NCI-H187 treated with DMSO at 0.1 percent for 48 hours (cell line): ENCODE measurements at places on chromosomes 1 and 21.
A peak's percentile ranks its signal among the peaks of the same experiment; 100 is the strongest.

DNA sequence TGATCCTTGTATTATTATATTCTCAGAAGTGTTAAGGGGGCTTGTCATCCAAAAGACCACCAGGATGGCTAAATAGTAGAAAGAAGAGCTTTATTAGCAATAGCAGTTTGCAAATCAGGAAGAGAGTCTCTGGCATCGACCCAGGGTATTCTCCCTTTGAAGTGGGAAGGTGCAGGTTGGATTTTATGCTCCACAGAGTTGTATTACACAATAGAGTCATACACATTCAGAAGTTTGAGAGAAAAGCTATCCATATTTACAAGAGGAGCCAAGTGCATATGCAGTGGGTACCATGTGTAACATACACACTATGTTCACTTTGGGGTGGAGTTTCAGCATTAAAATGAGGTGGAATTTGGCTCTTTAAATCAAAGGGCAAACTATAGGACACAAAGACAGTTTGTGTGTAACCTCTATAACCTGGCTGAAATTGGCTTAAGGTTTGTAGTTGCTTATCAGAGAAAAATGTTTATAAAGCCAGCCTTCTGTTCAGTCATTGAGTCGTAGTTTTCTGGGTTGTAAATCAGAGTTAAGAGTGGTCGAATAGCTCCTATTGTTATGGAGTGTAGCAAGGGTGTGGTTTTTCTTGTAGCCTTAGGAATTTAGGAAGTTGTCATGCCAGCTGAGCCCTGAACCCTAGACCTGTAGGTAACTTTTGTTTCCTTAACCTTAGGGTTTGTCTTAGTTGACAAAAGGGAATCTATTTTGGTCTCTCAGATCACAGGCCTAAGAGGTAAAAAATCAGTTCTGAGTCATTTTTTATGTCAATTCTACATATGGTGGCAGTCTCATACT lies 125.3 kb downstream of the DNM3 start:
- DNase-seq: no peak

GRCh38 chr1:34688006-34688741 lies 66.7 kb upstream of the GJB5 start:
- no peak for DNase-seq

GRCh38 chr1:46623743-46624644 lies 7.4 kb upstream of the MOB3C start:
- no peak for DNase-seq

- no peak for DNase-seq
These were observed 22.3 kb downstream of the TRIM62 start for GRCh38 chr1:33159577-33159976.

- no peak for DNase-seq
These were observed 99.4 kb downstream of the FASLG start for GRCh38 chr1:172758259-172758658.

- DNase-seq: no peak
These were observed 45.9 kb upstream of the TNFSF4 start for GRCh38 chr1:173253046-173253445.

GRCh38 chr1:23614032-23614660 lies 54.8 kb upstream of the ID3 start:
- no peak for DNase-seq

GRCh38 chr1:169648709-169649108 lies 18.8 kb upstream of the SELP start:
- DNase-seq: no peak

DNA sequence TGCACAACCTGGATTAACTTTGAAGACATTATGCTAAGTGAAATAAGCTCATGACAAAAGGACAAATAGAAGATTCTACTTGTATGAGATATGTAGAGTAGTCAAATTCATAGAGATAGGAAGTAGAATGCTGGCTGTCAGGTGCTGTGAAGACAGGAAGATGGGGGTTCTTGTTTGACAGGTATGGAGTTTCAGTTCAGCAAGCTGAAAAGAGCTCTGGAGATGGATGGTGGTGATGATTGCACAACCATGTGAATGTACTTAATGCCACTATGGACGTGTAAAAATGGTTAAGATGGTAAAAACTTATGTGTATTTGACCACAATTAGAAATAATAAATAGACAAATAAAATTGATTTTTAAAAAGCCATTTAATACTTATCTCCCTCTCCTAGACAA lies 169.8 kb upstream of the DUSP10 start:
- no peak for DNase-seq

DNA sequence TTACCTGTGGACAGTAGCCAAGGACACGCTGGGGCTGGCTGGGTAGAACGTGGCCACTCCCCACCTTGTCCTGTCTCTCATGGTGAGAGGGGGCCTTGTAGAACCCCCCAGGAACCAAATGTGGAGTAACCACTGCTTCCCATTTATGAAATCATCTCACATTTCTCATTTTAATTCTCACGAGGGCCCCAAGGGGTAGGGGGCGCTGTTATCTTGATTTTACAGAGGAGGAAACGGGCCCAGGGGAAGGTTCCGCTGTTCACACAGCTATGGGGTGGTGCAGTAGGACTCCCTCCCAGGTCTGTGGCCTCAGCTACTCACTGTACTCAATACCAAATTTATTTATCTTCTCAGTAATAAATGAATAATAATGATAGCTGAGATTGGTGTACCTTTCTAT lies 5.5 kb downstream of the SMPDL3B start:
- DNase-seq: no peak

DNA sequence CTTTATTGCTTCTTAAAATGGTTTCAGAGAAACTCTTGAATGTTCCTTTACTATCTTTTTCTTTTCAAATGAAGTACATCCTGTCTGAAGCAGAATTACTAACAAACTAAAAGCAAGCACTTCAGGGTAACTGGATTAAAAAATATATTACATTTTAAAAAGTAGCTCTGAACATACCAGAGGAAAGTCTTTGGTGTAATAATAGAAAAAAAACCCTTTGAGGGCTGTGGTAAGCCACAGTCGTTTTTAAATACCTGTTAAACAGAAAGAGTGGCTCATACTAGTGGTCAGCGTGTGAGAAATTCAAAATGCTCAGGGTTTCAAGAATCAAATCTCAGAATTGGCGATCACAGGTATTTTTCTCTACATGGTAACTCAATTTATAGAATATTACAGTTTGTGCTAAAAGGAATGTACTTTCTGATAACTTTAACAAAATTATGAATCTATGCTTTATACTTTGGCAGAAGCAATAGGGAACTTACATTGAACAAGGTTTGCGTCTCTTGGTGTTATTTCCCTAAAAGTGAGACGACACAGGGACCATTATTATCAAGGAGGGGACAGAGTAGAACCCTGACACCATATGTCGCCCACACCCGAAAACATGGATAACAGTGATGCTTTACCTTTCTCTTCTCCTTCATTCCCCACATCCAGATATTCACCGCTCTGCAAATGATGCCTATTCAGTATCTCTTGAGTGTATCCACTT lies 97.0 kb upstream of the DPH5 start:
- DNase-seq: no peak

DNA sequence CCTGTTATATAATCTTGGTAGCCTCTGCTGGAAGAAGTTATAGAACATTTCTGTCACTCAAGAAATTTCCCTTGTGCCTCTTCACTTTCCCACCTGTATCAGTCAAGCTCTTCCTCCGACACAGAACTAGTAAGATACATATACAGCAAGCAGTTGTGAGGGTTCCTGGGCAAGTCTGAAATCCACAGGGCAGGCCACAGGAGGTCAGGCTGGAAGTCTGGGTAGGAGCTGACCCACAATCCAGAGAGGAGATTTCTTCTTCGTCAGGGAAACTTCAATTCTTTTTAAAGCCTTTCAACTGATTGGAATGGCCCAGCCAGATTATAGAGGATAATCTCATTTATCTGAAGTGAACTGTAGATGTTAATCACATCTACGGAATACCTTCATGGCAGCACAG lies 96.4 kb upstream of the FMN2 start:
- DNase-seq: no peak

DNA sequence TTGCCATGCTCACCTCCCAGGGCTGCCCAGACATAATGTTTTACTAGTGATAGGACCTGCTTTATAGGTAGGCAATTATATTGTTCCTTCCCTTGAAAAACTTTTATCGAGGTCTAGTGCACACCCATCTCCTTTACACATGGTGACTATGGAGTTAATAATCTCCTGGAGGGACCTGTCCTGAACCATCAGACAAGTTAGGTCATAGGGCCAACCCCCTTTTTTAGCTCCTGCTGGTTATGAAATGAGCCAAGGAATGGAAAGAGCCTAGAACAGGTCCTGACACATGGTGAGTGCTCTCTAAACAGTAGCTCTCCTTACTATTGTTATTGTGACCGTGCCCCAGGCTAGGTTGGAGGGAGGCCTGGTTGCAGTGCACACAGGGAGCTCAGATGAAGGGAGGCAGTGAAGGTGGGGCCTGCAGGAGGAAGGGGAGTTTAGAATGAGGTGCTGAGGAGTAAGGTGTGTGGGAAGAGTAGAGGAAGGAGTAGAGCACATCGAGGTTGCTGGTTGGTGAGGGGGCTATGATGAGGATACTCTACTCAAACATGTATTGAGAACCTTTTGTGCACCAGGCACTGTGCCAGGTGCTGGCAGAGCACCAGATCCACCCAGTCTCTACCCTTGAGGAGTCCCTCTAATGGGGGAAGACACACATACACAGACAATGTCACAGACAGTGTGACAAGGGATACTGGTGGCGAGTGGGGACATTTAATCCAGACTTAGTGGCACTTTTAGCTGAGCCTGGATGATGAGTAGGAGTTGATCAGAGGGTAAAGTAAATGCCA lies 14.1 kb upstream of the LMNA start:
- no peak for DNase-seq

- DNase-seq: no peak
These were observed 355.8 kb upstream of the PTBP2 start for GRCh38 chr1:96365596-96366390.

DNA sequence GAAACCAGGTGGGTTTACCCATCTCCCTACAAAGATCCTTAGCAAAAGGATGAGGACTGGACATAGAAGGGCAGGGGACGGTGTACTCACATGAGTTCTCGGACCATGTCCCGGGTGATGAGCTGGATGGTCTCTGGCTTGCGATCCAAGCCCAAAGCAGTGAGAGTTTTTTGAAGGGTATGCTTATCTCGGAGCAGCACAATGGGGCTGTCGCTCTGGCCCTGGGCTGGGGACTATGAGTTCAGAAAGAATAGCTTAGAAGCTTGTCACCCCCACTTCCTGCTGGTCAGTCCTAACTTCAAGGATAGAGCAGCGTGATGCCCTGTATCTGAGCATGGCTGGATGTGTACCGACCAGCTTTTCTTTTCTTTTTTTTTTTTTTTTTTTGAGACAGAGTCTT lies 9.6 kb downstream of the CFAP45 start:
- DNase-seq: no peak

GRCh38 chr1:226661965-226662364 lies 77.1 kb downstream of the ITPKB start:
- DNase-seq: no peak

DNA sequence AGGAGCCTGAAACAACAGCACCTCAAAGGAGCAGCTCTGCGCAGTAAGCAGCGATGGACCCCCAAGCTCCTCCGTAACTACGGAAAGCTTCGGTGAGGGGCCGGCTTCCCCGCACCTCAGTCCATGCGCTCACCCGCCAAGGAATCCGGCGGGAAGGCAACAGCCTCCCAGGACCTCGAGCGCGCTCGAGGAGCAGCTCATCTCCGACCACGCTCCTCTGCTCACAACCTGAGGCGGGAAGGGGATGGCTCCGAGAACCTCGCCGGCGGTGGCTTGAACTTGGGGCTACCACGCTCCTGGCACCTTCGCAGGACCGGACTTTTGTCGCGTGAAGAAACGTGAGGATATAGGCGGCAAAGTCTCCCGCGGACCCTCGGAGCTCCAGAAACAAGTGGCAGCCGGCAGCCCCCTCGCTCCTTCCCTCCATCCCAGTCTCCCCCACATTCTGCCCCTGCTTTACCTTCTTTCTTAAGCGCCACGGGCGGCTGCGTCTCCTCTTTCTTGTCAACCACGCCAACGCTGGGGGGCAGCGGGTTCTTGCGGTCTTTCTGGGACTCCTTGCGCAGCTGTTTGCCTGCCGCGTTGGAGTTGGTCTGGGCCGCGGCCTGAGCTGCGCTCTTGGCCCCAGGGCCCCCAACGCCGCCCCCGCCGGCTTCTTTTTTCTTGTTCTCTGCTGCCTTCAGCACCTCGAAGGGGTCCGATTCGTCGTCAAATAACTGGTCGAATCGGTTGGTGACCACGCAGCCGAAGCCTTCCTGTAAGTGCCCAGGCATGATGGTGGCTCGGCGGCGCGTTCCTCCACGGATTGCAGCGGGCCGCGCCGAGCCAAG lies 459 bp downstream of the SERBP1 start:
- no peak for DNase-seq

DNA sequence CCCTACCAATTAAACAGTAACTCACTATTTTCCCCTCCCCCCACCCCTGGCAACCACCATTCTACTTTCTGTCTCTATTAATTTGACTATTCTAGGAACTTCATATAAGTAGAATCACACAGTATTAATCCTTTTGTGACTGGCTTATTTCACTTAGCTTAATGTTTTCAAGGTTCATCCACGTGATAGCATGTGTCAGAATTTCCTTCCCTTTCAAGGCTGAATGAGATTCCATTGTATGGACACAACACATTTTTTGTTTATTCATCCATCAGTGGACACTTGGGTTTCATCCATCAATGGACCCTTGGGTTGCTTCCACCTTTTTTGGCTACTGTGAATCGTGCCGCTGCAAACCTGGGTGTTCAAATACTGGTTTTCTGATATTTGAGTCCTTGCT lies 41.7 kb downstream of the EIF2D start:
- no peak for DNase-seq

- DNase-seq: no peak
These were observed 16.3 kb upstream of the MTARC1 start for GRCh38 chr1:220770245-220770913.

GRCh38 chr1:52355436-52355835 lies 10.6 kb downstream of the CC2D1B start:
- DNase-seq: no peak

DNA sequence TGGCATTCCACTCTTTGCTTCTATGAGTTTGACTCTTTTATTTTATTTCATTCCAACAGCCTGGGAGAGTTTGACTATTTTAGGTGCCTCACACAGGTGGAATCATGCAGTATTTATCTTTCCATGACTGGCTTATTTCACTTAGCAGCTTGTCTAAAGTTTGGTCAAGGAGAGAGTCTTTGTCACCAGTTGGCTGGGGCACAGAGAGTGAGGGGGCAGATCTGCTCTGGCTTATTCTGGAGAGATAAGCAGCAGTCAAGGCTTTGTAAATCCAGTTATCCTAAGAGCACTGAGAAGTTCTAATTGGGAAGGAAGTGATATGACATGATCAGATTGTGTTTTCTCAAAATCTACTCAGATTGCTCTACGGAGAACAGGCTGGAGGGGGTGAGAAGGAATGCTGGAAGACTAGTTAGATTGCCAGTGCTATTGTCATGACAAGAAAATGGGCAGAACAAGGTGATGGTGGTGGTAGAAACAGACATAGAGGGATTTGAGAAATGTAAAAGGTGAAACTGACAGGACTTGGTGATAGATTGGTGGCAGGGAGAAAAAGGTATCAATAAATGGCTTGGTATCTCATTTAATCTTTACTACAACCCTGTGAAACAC lies 12.1 kb upstream of the CTTNBP2NL start:
- no peak for DNase-seq

DNA sequence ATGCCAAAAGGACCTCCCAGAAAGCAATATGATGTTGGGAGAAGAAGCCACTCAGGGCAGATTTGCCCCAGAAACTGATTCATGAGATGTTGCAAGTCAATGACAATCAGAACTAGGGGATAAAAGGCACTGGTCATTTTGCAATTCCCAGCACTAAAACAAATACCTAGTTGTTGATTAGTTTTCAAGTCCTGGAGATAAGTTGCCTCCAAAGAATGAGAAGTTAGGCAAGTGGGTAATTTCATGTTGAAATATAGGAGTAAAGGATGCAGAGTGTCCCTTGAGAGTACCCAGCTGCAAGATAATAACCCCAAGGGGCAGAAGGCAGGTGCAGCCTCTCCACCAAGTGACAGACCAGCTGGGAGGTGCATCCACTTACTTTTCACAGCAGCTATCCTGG lies 363.6 kb downstream of the PBX1 start:
- peak; percentile 57 for DNase-seq
